ENCODE measurements at places on chromosomes 11 and 22.

- DNase-seq = no peak
These were observed 36.7 kb downstream of the CCDC90B start for GRCh38 chr11:83249445-83249844.

GRCh38 chr11:2357246-2357645, 19.9 kb upstream of the CD81 start:
- DNase-seq = no peak

- no peak for DNase-seq
These were observed 64.9 kb upstream of the PAX6 start for GRCh38 chr11:31875866-31876560.

DNA sequence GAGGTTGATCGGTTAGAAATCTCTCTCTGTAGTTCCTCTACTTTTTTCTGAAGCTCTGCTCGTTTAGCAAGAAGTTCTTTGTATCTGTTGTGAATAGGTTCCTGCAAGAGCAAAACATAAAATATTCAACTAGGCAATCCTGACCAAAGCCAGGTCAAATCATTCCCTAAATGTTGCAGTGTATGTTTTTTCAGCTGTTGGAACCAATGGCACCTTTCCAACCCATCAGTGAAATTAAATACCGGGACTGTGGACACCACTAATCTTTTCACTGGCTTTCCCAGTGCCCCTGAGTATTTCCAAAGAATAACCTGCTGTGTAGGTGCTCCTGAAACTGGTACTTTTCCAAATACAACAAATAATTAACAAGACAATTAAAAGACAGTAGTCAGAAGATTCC, 45.1 kb downstream of the CEP57 start:
- no peak for DNase-seq

DNA sequence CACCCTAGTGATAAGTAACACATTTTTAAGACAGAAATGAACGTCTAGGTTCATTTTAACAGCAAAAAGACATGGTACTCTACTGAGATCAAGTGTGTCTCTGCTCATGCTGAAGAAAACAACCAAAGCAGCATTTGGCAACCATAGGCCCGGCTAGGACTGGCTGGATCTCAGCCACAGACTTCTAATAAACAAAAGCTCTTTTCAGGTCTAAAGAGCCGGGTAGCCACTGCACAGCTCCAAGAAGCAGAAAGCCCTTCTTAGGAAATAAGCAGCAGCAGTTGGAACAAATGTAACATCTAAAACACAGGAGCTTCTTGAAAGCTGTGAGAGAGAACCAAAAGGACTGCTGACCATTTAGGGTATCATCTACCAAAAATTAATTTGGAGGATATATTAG, 37.6 kb downstream of the PITPNB start:
- DNase-seq = no peak

GRCh38 chr22:40499209-40499623, 128.8 kb downstream of the SGSM3 start:
- DNase-seq = no peak

- DNase-seq = peak; percentile 59
These were observed 26.5 kb downstream of the SYT7 start for GRCh38 chr11:61554172-61554988.

GRCh38 chr11:134995741-134996140, 583.7 kb upstream of the B3GAT1 start:
- no peak for DNase-seq

GRCh38 chr11:61947486-61948210, 2.5 kb upstream of the BEST1 start:
- peak; percentile 56 for DNase-seq

DNA sequence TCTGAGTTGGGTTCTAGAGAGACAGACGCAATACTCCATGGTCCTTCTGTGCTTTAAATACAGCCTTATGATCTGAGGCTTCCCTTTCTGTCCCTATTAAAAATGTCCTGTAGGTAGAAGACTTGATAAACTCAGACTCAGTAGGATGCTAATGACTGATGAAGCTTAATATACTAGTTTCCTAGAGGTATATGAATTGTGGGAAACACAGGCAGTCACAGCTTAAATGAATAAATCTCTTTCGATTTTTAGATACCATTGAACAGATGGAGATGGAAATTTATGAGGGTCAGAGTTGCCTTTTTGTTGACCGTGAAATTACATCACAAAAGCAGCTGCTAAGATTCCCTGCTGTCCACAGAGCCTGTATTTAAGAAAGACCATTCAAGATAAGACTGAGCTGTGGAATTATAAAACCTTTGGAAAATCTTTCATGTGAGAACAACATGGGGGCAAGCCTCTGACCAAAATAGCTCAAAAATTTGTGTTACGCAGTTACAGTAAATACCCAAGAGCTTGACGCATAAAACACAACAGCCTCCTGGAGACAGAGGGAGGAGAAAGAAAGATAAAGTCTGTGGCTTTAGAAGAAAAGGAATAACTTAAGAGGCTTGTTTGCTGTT, 172.3 kb downstream of the AASDHPPT start:
- no peak for DNase-seq

DNA sequence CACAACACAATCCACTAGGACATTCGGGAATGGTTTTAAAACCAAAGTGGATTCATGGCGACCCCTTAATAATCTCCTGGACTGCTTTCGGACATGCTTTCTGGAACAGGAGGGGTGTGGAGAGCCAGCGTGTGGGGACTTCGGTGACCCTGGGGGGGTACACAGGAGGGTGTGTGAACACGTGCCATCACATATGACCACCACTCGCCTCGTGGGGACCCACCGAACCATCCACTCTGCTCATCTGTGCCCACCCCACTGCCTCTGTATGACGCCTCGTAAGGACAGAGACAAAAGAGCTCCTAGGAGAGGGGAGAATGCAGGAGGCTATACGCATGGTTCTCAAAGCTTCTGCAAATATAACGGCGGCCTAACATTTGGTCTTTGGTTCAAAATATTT, 8.9 kb downstream of the LTO1 start:
- DNase-seq = no peak

DNA sequence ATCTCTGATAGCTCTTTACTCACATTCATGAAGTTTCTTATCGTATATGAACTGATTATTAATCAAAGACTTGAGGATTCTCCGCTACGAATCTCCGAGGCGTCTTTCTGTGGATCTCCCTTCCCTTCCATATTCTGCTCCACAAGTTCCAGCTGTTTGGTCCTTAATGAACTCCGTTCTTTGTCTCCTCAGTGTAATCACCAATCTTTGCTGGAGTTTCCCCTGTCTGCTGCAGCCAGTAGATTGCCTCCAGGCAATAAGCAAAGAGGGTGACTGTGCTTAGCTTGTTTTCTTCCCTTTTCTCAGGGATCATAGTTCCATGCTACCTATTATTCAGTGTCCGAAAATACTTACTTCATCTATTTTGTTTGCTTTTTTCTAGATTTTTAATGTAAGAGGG, 169.6 kb upstream of the FOLH1 start:
- no peak for DNase-seq

DNA sequence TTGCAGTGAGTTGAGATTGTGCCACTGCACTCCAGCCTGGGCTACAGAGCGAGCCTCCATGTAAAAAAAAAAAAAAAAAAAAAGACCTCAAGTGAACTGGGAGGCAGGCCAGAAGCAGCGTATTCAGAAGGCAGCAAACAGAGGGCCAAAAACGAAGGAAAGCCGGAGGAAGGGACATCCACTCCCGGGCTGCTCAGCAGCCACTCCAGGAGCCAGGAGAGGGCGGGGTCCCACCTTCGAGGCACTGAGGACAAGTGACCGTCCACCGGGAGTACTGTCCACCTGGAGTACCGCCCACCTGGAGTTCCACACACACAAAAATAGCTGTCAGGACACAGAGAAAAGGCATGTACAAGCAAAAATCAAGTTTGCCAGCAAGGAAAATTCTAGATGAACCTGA, 5.5 kb downstream of the TOLLIP start:
- no peak for DNase-seq

- DNase-seq = no peak
These were observed 99.9 kb downstream of the CD44 start for GRCh38 chr11:35238882-35239281.

DNA sequence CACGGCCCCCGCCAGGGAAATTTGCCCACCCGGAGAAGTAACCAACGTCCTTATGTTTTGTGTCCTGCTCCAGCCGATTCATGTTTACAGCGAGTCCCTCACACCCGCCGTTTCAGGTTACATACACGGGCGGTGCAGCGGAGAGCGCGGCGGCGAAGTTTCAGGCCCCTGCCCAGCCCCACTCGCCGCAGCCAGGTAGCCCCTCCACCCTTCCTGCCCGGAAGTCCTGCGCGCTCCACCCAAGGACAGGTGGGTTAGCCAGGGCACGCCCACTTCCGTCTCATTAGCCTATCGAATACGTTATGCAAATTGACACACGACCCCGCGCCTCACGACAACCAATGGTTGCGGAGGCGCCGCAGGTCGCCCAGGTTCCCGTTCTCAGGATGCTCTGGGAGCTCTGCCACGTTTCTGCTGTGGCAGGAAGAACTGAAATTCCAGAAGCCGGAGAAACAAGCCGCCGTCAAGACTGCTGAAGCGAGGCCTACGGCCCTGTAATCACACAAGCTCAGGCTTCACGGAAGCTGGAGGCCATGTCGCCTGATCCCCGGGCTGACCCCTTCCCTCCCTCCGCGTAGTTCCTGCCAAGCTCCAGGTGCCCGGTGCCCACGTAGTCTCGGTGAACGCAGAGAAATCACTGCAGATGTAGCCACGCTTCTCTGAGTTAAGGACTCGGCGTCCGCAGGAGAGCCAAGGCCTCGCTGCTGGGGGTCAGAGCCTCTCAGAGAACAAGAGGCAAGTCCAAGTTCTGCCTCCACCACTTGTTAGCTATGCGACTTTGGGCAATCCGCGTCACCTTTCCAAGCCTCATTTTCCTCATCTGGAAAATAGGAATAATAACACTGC, 22.4 kb upstream of the MYH9 start:
- peak; percentile 58 for DNase-seq

DNA sequence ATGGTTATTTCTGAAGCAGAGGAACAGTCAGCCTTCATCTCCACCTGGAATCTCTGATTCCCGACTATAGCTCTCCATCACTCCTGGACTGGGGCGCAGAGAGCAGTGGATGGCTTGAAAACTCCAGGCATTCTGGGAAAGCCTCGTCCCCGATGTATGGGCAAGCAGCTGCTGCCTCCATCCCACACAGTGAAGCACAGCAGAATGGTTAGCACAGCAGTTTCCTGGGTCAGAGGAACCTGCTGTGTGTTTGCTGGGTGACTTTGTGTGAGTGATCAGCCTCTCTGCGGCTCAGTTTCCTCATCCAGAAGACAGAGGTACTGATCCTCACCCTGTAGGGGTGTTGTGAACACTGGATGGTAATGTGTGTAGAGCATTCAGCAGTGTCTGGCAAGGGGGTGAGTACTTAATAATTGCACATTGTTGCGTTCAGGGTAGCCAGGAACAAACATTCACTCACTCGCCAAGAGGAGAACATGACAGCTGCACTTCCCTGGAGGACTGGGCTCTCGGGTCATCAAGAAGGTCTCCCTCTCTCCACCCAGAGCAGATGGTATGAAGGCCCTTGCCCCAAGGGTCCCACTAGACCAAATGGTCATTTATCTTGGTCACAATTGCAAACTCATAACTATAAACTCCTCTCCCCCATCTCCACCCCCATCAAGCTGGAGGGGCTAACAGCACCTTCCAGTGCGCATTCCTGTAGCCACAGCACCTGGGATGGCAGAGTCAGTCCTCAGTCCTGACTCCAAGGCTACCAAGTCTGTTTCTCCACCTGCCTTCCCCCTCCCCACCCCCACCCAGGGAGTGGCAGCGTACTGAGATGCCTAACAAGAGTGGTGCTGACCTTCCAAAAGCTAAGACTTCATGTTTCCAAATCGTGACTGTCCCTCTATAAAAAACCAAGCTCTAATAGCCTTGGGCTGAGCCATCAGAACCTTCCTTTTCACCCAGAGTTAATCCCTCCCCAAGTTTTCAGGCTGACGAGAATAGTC, 1.5 kb upstream of the CHST1 start:
- no peak for DNase-seq

- DNase-seq = no peak
These were observed 67.2 kb downstream of the SGSM1 start for GRCh38 chr22:24873226-24873625.

DNA sequence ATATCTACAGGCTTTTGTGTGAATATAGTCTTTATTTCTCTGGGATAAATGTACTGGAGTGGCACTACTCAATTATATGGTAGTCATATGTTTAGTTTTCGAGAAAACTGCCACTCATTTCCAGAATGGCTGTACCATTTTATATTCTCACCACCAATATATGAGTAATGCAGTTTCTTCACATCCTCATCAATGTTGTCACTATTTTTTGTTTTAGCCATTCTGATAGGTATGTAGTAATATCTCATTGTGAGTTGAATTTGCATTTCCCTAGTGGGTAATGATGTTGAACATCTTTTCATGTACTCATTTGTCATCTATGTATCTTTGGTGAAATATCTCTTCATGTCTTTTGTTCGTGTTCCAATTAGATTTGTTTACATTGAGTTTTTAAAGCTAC, 18.0 kb downstream of the ACRV1 start:
- no peak for DNase-seq

GRCh38 chr11:59223611-59224010, 10.9 kb upstream of the MPEG1 start:
- no peak for DNase-seq

- DNase-seq = no peak
These were observed 806.7 kb downstream of the NTM start for GRCh38 chr11:132177106-132177505.

DNA sequence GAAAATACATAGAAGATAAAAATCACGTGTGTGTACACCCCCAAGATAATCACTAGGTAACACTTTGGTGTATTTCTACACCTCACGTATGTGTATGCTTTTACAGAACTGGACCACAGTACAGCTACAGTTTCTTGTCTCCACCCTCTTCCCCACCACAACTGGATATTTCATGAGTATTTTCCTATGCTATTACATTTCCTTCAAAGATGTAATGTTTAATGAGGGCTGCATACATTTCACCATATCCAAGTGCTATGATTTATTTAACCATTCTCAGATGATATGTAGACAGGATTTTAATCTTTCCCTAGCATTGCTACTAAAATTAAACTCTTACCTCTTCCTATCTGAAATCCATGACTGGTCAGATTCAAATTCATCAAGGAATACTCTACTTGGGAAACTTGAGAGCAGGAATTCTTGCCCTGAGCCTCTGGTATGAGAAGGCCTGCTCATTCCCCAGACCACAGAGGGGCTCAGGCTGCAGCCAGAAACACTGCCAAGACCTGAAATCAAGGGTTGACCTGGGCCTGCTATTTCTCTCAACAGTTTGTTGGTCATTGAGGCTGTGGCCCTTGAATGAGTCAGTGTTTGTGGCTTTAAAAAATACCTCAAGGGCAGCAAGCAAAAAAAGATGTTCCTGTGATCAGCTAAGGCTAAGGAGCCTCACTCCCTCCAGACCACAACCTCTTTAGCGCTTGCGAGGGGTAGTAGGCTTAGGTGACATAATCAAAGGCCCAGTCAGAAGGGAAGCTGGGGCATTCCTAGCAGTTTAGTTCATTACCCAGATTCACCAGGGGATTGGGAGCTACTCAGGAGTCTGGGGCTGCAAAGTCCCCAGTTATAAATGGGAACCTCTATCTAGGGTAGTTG, 55.5 kb downstream of the ABTB2 start:
- no peak for DNase-seq
